T-helper 2 cell (primary cell): ENCODE measurements at places on chromosomes 7 and 10.

GRCh38 chr10:125779403-125780327 is 4.0 kb upstream of the MMP21 start:
- no peak for DNase-seq

GRCh38 chr7:79282882-79283602 is 170.4 kb downstream of the MAGI2 start:
- no peak for DNase-seq

- no peak for DNase-seq
Measured at GRCh38 chr7:1700086-1700485, 30.0 kb downstream of the ELFN1 start.

- no peak for DNase-seq
Measured at GRCh38 chr10:128929131-128929530, 537.9 kb upstream of the MGMT start.

- no peak for DNase-seq
Measured at GRCh38 chr7:1083729-1084657, 3.9 kb upstream of the GPER1 start.
